ENCODE measurements at places on chromosomes 3 and 15.

- no peak for DNase-seq
Observed at GRCh38 chr3:46835054-46835453, 28.2 kb downstream of the MYL3 start.

GRCh38 chr3:113086560-113087461 lies 96.0 kb downstream of the GTPBP8 start:
- no peak for DNase-seq

GRCh38 chr3:185764163-185764979 lies 60.5 kb downstream of the IGF2BP2 start:
- DNase-seq = no peak

DNA sequence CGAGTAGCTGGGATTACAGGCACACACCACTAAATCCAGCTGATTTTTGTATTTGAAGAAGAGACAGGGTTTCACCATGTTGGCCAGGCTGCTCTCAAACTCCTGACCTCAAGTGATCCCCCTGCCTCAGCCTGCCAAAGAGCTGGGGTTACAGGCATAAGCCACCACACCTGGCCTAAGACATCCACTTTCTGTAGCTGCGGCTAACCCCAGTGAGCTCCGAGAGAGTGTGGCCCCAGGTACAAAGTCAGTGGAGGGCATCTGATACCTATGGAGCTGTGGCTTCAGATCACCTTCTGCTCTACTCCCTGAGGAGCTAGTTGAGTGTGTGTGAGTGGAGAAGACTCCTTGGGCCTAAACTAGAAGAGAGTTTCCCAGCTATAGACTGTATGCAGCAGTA lies 189.3 kb upstream of the TSC22D2 start:
- DNase-seq = no peak

DNA sequence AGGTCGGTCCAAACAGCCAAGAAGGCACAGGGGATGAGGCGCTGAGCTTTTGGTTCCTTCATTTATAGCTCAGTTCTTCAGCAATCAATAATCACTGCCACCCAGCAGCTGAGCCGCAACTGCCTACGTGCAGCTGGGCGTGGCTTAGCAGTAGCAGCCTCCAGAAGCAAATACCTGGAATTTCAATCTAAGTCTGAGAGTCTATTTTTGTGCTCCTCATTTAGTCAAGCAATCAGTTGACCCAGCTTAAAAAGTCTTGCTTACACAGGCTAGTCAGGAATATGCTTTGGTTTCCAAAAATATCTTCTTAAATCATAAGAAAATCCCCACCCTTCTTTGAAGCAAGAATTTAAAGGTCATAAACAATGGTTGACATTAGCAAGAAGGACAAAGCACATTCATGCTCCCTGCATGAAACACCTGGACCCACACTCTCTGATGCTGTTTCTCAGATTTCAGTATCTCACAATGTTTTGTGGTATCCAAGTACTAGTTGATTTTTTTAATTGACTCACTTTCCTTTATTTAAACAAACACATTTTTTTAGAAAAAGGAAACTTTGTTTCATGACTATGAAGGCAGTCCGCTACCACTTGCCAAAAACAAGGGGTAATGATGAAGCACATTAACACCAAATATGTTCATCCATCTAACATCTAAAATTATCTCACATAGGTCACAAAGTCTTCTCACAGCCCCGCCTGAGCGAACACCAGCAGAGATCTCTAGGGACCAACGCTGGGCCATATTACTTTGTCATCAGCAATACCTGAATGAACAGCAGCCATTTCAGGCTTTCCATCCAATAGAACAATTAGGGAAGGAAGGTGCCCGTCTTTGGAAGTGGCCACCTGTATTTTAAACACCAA lies 106.1 kb downstream of the OXNAD1 start:
- no peak for DNase-seq

- no peak for DNase-seq
Observed at GRCh38 chr15:57138349-57138788, 219.9 kb downstream of the TCF12 start.

DNA sequence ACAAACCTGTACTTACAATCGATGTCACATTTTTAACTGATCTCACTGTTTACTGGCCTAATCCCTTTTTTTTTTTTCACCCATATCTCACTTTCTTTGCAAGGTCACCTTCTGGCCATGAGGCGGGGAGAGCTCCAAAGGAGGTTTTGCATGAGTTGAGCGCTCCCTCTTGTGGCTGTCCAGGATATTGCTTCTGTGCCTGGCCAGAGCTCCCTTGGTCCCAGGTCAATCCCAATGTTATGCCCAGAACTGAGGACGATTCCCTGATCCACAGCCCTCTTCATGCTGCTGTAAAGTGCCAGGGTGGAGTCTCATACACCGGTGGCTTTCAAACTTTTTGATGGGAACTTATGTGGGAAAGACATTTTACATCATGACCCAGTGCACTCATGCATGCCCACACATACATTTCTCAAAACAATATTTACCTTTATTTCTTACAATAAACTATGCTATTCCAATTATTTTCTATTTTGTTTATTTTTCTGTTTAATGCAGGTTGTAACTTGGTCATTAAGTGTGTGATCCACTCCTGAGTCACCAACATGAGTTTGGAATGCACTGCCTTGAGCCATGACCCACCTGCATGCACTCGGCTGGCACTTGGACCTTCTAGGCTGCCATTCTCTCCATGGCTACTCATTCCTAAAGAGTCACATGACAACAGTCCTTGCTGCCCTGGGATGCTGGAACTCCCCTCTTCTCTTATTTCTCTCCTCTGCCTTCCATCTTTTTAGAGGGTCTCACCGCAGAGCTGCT lies 9.6 kb upstream of the SST start:
- peak; percentile 73 for DNase-seq

Measured in activated CD8-positive, alpha-beta T cell treated with anti-CD3 and anti-CD28 coated beads, Interleukin-2, amount 10 ng/mL, durations not matched to agents 7 days and 5 days (primary cell).